ENCODE measurements at places on chromosomes 2 and 18.
A peak's percentile ranks its signal among the peaks of the same experiment; 100 is the strongest.

- DNase-seq, result no peak
Observed at GRCh38 chr2:119245076-119245840, 21.6 kb downstream of the STEAP3 start.

GRCh38 chr2:204022550-204022949, 86.0 kb downstream of the ICOS start:
- DNase-seq, result no peak

DNA sequence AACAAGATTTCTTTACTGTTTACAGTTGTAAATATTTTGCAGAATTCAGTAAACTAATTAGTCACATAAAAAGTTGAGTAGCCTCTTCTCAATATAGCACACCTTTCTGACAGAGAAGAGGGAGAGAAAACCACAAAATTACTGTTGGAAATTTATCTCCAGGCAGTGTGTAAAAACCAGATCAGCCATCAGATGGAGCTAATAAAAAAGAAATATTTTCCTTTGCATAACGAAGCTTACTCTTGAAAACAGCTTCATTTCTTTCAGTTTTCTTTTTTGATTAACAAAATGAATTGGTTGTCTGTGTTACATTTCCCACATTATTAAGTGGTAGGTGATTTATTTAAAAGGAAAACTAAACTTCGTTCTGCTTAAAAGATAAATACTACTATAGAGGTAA, 259.3 kb upstream of the KCNJ3 start:
- DNase-seq, result no peak

- DNase-seq, result no peak
Observed at GRCh38 chr2:216663106-216663505, 29.9 kb downstream of the IGFBP2 start.

- DNase-seq, result no peak
Observed at GRCh38 chr2:127646487-127647241, 711 bp downstream of the GPR17 start.

DNA sequence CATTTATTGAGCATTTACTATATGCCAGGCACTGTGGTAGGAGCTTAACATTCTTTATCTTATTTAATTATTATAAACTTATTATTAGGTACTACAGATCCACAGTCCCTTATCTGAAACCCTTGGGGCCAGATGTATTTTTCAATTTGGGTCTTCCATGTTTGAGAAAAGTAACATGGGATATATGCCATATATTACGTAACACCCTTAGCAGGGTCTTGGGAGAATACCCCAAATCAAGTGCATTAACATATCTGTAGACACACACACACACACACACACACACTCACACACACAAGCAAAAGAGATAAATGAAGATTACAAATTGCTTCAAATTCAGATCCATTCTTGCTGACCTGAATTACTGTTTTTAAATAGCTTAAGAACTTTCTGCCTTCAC, 13.7 kb downstream of the NTSR2 start:
- DNase-seq, result no peak

- no peak for DNase-seq
Observed at GRCh38 chr2:179938026-179938425, 69.1 kb downstream of the CWC22 start.

DNA sequence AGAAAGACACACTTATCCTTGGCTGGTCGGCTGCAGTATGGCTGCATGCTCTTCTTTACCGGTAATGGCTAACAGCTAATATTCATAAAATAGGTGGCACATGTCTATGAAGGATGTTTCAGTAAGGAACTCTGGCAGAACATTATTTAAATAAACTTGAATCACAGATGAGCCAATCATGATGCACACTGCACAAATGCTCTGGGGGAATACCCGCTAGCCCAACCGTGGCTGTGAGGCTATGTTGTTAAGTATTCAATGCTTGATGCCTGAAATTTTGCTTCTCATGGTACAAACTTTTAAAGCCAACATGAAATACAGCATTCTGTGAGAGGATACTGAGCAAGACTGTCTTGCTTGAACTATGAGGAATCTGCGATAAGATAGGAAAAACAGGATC, 505.8 kb downstream of the ZEB2 start:
- peak; percentile 17 for DNase-seq

GRCh38 chr2:225008935-225009334, 33.3 kb downstream of the DOCK10 start:
- peak; percentile 51 for DNase-seq

- no peak for DNase-seq
Observed at GRCh38 chr2:168025487-168026202, 221.8 kb downstream of the STK39 start.

- no peak for DNase-seq
Observed at GRCh38 chr18:51164761-51165281, 32.7 kb downstream of the MEX3C start.

DNA sequence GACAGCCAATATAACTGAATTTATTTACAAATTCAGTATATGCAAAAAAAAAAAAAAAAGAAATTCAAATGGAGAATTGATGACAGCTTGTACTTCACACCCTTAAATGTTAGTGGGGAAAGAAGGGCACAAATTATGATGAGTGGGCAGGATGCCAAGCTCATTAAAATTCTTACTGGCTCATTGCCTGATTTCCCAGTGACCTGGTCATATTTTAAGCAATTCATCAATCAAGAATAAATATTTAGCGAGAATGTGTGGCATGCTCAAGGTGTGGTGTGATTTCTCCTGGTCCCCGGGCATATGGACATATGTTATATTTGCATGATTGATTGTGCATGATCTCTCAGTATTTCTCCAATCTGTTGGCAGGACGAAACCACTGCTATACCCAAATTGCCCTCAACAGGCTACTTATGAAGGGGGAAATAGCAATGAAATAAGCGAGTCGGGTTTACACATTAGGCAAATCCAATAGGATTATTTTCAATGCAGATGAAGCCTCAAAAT, 883.0 kb downstream of the LRRTM4 start:
- no peak for DNase-seq

GRCh38 chr2:21559351-21559750, 435.6 kb downstream of the TDRD15 start:
- peak; percentile 1 for DNase-seq

DNA sequence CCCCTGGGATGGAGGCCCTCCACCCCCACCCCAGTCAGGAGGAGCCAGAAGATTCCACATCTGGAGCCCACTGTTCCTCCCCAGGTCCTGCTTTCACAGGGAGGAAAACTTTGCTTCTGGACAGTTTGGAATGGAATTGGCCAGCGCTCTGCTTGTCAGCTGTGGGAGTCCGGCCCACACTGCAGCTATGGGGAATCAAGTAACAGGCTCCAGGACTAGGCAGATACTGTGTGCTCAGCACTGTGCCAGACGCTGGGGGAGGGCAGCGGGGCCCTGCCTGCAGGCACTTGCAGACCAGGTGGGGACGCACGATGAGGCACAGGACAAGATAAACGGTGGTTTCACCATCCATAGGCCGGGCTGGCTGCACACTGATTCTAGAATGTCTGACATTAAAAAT, 114.0 kb downstream of the STPG4 start:
- peak; percentile 39 for DNase-seq

DNA sequence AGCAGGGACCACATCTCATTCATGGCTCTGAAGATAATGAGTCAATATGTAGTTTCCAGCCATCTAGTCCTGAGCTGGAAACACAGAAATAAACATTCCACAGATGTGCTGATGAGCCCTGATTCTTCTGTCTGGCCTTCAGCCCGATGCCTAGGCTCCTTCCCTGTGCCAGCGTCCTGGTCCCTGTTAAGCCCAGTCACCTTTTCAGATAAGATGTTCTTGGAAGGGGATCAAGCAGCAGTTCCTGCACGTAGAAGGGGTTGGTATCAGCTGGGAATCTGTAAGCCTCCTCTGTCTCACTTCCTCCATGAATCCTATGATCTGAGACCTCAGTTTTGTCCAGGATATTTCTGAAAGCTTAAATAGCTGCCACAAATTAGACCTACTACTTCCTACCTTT, 149.3 kb downstream of the TTC32 start:
- no peak for DNase-seq

- DNase-seq, result no peak
Observed at GRCh38 chr2:70527447-70528080, 26.1 kb downstream of the TGFA start.

- no peak for DNase-seq
Observed at GRCh38 chr2:158766524-158766923, 28.6 kb upstream of the DAPL1 start.

DNA sequence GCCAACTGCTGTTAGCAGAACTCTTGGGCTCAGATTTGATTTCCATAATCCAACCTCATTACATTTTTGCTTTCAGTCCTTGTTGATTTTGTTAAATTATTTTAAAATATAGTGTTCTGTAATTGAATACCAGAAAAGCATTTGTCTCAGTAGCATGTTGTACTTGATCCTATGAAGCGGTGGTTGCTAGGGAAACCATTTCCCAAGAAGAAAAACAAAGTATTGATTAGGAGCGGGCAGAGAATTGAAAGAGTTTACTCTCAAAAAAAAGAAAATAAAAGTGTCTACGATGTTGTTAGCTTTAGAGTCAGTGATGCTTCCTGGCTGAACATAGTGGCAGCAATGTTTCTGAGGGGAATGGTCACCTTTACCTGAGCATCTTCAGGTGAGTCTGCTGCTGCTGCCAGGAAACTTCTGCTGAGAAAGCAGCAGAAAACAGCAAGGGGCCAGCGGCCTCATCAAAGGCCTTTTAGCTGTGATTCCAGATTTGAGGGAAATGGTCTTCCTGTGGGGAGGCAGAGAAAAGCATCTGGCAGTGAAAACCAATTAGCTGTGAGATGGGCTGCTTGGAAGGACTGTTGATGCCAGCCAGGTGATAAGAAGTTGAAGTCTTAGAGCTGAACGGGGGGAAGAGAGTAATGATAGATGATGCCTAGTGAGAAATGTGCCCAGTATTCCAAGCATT, 37.1 kb downstream of the CRIM1 start:
- DNase-seq, result no peak

- no peak for DNase-seq
Observed at GRCh38 chr2:206557321-206557720, 85.0 kb upstream of the FAM237A start.

Data from choroid plexus epithelial cell (primary cell).